ENCODE measurements at places on chromosomes 3 and 15.

DNA sequence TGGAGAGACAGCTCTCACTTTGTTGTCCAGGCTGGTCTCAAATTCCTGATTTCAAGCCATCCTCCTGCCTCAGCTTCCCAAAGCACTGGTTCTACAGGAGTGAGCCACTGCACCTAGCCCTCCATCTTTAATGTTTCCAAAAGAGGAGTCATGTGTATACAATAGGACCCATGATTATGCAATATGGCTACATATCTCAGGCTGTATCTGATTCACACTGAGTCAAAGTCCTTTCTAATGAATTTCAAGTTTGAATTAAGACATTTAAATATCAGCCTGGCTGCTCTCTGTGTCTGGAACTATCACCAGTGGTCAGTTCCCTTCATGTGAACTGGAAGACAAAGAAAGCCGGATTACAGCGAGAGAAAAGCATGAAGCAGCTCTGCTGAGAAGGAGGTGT is 90.5 kb downstream of the MINAR1 start:
- no peak for DNase-seq

DNA sequence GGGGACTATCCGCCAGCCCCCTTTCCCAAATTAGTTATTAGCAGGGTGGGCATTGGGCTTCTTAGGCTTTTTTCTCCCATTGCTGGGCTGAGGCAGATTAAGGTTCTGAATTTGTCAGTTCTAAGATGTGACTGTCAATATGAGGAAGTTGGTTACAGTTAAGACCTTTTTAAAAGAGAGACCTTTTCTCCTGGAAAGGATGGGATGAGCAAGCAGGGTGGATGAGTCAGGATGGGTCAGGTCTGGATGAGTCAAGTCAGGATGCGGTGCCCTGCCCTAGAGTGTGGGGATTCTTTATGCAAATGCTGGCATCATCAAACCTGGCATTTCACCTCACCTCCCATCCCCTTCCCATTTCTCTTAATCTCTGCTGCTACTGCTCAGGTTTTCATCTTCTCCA is 1.9 kb downstream of the AEN start:
- DNase-seq: no peak

DNA sequence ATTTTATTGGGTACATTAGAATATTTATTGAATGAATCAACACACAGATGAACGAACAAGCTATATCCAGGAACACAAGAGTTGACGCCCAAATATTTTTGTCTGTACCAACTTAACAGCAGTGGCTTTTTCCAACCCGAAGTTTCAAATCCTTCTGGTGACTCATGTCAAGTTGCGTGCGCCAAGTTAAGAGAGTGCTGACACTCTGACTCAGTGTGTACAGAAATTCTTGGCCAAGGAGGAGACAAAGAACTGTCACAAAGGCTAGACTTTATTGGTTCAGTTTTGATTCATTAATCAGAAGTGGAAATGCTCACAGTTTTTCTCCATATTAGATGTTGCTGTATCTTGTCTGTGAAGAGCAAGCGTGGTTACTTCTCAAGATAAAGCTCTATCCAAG is 59.6 kb upstream of the TSC22D2 start:
- no peak for DNase-seq

DNA sequence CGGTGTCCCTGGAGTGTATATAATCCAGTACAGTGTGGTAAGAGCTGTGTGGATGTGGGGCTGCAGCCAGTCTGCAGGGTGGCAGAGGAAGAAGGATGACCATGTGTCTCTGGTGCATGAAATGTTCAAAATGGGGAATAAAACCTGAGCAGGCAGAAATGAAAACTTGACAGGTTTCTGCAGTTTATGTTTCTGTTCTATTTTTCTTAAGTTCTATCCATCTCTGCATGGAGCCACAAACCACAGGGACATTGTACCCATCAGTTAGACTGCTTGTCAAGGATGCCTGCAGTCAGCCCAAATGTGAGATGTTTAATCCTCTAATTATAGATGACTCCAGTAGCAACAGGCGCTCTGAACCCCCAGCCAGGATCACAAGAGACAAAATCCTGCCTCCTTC is 216.7 kb downstream of the IL20RB start:
- DNase-seq: no peak

GRCh38 chr3:101036676-101037075 is 43.5 kb upstream of the ABI3BP start:
- no peak for DNase-seq

DNA sequence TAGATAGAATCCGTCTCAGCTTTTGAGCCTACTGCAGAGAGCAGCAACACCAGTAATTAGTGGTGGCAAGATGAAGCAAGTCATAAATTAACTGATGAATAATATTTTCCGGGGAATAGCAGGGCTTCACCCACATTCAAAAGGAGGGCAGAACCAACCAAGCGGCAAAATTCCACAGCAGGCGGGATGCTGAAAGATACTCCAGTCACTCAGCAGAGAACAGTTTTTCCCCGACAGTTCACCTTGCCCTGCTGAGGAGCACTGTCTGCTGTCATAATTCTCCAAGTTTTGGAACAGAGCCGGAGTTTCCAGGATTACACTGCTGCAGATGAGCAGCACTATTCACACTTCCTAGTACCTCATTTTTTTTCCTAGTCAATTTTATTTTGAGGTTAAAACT is 274.7 kb downstream of the CD47 start:
- no peak for DNase-seq

DNA sequence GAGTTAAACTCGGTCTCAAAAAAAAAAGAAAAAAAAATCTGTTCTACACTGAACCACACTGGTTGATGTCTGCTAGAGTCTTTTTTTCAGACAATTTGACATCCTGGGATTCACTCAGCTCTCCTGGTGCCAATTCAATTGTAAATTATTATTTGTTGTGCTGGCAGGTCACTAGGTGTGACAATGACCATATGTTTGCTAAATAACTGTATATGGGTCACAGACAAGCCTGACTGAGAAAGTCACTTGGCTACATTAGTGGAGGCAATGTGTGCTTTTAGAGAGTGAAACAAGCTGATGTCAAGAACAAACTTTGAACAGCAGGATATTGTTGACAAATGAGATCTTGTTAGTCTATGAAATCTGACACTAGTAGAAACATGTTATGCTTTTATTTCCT is 1379.1 kb downstream of the ZPLD1 start:
- no peak for DNase-seq

DNA sequence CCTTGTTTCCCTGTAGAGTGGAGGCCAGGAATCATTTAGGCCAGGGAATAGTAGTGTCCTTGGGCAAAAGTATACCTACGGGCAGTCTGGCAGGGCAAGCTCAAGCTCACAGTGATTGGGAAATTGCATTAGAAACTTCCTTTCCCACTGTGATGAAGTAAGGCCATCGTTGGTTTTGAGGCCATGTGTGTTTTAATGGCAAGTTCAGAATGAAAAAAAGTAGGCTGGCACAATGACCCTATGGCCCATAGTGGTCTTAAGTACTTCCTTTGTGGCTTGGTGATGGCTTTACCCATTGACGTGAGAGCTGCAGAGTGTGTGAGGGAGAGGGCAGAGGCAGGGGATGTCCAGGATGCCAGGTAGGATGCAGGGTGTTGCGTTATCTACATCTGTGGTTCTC is 28.8 kb downstream of the LIMD1 start:
- DNase-seq: no peak

- no peak for DNase-seq
These were observed 18.6 kb downstream of the MESP2 start for GRCh38 chr15:89794627-89795241.

- no peak for DNase-seq
These were observed 81.5 kb upstream of the RASGRF1 start for GRCh38 chr15:79172032-79172481.

- no peak for DNase-seq
These were observed 1.7 kb downstream of the ANXA2 start for GRCh38 chr15:60396100-60396499.

GRCh38 chr15:45862034-45862433 is 227.2 kb downstream of the SQOR start:
- no peak for DNase-seq

GRCh38 chr3:4401441-4401840 is 65.6 kb downstream of the SUMF1 start:
- no peak for DNase-seq

GRCh38 chr3:157026091-157026490 is 133.9 kb downstream of the CCNL1 start:
- DNase-seq: no peak

DNA sequence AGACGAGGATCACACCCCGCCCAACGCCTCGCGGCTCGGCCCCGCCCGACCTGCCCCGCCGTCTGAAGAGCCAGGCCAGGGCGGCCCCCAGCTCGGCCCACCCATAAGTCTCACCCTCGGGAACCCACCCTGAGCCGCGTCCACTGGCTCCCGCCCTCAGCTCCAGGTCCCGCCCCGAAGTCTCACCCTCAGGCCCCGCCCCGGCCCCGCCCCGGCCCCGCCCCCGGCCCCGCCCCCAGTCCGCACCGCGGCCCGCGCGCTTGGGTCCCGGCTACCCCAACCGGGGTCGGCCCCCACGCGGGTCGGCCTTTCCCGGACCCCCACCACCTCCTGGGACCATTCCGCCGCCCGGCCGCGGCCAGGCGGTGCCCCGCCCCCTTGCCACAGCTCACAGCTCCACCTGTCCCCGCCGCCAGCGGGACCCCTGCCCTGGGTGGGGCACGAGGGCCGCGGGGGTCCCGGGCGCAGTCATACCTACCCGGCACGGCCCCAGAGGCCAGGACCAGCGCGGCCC is 489 bp downstream of the CSPG5 start:
- DNase-seq: peak; percentile 57

DNA sequence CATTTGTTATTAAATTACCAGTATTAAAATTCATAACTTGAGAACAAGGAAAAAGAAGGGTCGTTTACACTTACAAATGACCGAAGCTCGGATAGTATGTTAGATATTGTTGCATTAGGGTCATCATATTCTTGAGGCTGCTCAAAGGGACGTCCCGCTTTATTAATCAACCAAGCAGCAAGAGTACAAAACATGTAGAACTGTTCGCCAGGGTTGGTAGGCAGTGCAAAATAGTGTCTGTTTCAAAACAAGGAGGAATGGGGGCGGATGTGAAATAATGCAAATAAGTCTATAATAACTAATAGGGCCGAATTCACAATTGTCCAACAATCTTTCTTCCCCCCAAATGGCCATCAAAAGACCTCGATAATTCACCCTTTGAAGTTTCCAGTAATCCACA is 2.9 kb downstream of the IFT57 start:
- no peak for DNase-seq

- DNase-seq: no peak
These were observed 121.9 kb downstream of the CACNA1D start for GRCh38 chr3:53616321-53616720.

GRCh38 chr15:71677766-71678165 is 132.6 kb upstream of the NR2E3 start:
- DNase-seq: no peak

DNA sequence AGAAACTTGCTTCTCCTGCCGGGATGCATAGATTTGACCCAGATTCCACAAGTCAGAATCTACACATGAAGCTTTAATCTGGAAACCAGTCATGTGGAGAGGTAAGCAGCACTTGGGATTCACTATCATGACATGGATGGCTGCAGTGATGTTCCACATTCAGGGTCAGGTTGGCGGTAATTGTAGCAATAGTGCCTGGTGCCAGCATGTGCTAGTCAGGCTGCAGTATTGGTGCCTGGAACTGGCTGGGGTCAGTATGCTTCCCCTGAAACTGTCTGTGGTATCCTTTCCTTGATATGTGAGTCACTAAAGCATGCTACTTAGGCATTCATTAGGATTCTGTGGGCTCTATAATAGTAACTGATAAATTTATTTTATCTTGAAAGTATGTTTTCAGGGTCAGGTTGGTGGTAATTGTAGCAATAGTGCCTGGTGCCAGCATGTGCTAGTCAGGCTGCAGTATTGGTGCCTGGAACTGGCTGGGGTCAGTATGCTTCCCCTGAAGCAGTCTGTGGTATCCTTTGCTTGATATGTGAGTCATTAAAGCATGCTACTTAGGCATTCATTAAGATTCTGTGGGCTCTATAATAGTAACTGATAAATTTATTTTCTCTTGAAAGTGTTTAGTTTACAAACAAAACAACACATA is 1439.2 kb downstream of the ZPLD1 start:
- no peak for DNase-seq

DNA sequence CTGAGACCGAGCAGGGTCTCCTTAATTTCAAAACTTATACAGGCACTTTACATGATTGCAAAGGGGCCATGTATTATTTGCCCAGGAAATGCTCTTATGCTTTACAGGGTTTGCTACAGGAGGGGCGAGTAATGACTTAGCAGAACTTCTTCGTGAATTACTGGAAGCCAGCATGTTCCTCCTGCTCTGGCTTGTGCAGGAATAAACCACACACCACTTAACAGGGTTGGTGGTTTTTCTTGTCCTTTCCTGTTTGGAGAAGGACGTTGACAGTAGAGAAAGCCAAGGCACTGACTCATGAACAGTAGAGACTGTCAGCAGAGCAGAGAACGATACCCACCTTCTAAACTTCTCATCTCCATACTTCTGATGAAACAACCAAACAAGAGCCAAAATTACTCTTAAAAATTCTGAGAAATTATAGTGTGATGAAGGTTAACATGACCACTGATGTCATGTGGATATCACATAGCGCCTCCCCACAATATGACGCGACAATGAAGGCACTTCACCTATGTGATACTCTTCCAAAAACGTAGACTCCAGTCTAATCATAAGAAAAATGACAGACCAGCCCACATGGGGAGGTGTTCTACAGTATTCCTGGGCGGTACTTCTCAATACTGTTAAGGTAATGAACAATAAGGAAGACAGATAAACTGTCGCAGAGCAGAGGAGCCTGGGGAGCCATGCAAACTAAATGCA is 24.7 kb upstream of the MCTP2 start:
- DNase-seq: peak; percentile 12

DNA sequence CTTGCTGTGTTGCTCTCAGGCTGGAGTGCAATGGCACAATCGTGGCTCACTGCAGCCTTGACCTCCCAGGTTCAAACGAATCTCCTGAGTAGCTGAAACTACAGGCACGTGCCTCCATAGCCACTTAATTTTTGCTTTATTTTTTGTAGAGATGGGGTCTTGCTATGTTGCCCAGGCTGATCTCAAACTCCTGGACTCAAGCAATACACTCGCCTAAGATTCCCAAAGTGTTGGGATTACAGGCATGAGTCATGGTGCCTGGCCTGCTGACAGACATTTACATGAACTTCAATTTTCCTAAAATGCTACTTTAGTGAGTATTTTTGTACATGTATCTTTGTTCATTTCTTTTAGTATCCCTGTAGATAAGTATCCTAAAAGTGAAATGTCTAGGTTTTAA is 132.3 kb downstream of the SUCLG2 start:
- DNase-seq: no peak

DNA sequence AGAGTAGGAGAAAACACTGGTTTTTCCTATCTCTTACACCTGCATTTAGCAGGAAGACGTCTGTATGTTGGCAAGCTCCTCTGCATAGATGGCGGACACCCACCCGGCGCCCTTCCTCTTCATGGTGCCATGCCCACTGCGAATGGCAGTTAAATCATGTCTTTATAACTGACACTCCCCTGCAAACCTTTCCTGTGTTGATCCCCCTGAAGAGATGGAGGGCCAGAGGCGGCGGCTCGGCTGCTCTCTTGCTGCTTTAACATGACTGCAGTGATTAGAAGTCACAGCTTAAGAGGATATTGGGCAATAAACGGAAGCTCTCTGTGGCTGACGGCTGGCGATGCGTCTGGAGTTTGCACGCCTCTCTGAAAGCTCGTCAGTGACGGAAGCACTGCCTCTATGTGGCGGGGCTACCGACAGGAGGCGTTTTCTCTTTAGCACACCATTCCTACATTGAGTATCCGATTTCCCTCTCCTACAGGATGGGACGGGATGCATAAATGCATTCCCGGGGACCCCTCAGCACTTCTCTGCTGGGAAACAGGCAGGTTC is 25.5 kb upstream of the SNRPA1 start:
- DNase-seq: peak; percentile 74
